ENCODE measurements at places on chromosomes 16 and 17.

- DNase-seq, result no peak
Observed at GRCh38 chr17:14334919-14335318, 34.0 kb downstream of the HS3ST3B1 start.

DNA sequence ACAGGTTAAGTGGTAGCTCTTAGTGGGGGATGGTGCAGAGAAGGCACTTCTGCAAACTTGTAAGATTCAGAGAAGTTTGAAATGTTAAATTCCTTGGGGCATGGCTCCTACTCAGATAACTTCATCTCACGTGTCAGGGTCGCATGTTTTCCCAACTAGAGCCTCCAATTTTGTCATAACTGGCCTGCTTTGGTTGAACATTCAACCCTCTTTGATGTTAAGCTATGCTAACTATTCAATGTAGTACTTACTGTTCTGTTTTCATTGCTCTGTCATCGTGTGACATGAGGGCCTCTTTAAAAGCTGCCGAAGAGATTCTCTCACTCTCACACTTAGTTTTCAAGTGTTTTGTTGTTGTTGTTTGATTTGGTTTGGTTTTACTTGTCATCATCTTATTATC lies 280.8 kb downstream of the CDH11 start:
- DNase-seq, result no peak

- DNase-seq, result no peak
Observed at GRCh38 chr17:45258981-45259380, 2.9 kb downstream of the SPATA32 start.

- DNase-seq, result no peak
Observed at GRCh38 chr16:17302620-17303019, 168.1 kb downstream of the XYLT1 start.

GRCh38 chr16:4862639-4863038 lies 15.4 kb downstream of the UBN1 start:
- DNase-seq, result no peak

DNA sequence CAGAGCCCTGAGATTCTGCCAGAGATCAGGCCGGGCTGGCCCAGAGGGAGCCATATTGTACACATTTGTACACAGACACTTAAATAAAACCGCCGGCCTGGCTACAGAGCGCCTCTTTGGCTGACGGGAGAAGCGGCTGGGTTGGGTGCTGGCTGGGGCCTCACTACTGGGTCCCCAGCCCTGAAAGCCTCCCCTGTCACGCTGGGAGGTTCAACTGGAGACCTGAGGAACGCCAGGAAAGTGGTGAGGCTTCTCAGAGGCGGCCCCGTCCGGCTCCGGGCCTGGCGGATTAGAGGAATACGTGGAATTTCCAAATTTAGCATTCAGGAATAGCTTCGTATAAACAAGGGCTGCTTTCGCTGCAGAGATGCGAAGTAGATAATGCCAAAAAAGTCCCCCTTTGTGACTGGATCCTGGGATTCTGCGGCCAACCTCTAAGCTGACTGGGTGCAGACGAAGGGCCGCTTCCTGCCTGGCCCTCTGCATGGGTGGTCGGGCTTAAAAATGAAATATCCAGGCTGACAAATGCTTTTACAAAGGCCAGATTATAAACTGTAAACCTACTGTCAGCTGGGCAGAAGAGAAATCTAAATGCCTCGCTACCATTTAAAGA lies 252.4 kb downstream of the IRF8 start:
- no peak for DNase-seq

GRCh38 chr16:79430191-79430678 lies 170.3 kb downstream of the MAF start:
- DNase-seq, result no peak

- peak; percentile 51 for DNase-seq
Observed at GRCh38 chr17:37640015-37640414, 3.2 kb downstream of the DDX52 start.

All from hematopoietic multipotent progenitor cell treated with erythropoietin and hydrocortisone succinate and interleukin-3 and kit ligand, for 17 days (in vitro differentiated cells).